ENCODE measurements at places on chromosomes 6 and 20. TPM values are rescaled to one million over a fixed set of nuclear protein-coding genes. Genes with fewer than 3 reads are reported as not detected.

Gene TFAP2B
- total RNA-seq: not detected

DNA sequence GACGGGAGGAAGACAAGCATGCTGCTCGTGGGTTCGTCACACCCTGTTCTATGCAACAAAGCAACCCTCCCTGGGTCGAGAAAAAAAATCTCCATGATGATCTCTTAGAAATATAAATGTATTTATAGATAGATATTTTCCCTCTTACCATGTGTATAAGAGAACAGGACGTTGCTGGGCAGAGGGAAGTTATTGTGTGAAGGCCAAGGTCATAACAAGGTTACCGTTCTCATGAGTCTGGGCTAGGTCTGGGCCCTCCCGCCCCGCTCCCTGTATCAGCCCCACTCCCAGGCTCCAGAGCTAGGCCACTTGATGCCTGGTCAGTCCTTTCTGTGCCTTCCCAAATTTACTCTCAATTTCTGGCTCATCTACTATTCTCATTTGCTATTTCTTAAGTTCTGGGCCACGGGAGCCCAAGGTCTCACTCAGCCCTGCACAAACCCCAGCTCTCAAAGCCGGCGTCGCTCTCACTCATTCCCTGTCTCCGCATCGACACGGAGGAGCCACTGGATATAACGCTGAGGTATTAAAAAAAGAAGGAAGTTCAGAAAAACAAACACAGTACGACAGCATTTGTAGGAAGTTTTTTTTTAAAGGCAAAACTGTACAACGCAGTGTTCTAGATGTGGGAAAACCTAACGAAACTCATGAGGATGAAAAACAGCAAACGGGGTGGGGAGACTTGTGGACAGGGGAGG lies 96.8 kb downstream of the PSMG4 start:
- DNase-seq: no peak

DNA sequence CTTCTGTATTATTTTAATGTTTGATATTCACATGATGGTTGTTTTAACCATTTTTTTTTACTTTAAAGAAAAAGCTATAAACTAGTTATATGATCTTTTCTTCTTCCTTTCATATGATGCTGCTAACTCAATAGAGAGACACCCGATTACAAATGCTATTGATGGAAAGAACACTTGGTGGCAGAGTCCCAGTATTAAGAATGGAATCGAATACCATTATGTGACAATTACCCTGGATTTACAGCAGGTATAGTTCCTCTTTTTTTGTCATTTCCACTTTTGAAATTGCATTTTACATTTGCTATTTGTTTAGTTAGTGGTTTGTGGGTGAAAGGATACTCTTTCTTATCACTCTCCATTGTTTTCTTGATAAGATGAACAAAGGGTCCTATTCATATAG lies 176.7 kb downstream of the LAMA2 start:
- no peak for DNase-seq

DNA sequence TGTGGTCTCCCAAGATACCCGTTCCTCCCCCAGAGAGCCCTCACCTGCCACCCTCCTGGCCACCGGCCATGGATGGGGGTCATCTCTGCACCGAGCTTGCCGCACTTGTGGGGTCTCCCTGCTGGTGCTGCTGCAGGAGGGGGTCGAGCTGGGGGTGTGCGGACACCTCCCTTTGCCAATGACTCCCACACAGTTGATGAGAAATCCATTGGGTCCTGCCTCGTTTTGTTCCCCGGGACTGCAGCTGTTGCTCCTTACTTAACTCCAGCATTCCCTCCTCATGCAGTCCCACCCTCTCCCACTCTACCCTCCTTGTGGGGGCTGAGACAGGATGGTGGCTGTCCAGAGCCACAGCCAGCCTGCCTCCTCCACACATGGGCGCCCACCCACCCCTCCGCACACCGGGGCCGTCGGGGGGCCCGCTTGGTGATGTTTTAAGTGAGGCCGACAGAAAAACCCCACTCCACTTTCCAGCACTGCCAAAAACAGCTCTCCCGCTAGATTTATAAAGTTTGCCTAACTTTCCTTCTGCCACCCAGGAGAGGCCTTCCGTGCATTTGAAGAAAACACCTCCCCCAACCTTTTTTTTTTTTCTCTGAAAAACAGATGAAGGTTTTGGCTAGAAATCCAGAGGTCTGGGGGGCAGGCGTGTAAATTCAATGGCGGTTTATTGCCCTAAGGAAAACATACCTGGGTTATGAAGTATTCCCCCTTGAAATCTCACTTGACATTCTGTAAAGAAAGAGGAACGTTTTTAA lies 53.5 kb upstream of the APCDD1L start:
- DNase-seq: no peak
